ENCODE measurements at places on chromosomes 7 and 10.

DNA sequence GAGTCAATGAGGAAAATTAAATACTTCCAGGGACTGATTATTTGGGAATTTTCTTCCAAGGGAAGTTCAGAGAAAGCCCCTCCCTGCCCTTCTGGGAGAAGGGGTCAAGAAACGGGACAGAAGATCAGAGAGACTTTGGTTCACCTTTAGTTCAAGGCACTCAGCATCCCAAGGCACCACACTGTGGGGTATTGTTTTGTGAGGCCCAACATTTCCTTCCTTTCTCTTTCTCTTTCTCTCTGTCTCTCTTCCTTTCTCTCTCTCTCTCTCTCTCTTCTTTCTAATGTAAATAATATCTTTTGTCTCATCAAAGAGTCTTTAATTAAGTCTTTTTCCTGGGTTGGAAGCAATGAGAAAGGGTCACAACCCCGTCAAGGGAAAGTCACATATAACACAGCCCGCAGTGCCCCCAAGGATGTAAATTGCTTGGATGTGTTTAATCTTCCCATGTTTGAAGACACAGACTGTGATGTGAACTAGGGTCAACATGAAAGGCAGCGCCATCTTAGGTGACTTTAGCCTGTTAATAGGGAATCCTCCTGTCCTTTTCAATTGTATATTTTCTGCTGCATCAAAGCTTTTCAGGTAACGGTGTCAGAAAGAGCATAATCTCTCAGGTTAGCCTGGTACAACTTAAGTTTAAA is 983.3 kb upstream of the C7orf33 start:
- DNase-seq, result no peak

GRCh38 chr7:6268023-6268900 is 4.2 kb downstream of the CYTH3 start:
- no peak for DNase-seq

DNA sequence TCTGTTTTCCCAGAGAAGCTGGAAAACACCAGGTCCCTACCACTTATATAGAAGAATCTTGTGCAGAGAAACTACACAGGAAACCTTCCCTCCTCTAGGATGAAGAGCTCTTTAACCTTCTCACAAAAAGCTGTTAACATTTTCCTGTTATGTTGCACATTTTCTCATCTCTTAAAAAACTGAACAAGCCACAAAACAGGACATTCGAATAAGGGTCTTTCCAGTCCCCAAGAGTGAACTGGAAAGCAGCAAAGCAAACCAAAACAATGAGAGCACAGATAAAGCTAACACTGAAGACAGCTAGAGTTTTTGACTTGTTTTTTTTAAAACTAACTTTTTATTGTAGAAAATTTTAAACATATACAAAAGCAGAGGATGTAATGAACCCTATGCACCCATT is 82.7 kb downstream of the RNF216 start:
- no peak for DNase-seq

DNA sequence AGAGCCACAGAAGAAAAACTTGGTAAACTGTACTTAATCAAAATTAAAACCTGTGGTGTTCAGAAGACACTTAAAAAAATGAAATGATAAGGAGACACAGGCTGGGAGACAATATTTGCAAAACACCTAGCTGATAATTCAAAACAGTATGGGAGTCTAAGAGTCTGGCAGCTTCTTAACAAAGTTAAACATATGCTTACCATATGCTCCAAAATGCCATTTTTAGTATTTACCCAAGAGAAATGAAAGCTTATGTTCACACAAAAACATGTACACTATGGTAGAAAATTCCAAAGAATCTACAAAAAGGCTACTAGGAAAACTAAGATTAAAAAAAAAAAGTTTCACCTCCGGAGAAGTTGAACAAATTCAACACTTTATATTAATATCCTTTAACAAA is 48.6 kb downstream of the ITGB1 start:
- DNase-seq, result no peak

DNA sequence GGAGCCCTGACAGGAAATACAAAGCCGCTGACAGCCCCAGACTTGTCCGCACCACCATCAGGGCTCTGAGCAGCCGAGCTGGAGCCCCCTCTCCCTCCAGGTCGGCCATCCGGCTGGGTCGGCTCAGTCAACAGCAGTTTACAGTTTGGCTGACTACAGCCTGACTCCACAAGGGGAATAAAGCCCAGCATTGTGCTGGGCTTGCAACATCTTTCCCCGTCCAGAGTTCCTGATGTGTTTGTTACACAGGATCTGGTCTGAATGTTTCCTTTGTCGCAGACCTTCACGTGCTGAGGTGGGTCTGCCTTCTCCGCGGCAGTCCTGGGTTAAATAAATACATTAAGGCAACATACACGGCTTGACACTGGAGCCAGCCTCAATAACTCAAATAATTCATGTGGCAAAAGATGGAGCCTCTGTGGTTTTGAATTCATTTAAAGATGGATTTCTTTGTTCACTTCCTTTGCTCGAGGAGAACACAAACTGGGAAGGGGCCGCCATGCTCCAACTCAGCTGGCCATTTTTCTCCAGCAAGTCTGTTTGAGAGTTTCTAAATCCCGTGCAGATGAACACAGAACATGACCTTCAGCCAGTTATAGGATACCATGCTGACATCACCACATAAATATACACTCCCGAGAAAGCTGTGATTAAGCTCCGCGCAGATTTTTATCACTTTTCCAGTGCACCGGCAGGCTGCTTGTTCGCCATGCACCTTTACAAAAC is 192.1 kb downstream of the WDR11 start:
- DNase-seq, result no peak

DNA sequence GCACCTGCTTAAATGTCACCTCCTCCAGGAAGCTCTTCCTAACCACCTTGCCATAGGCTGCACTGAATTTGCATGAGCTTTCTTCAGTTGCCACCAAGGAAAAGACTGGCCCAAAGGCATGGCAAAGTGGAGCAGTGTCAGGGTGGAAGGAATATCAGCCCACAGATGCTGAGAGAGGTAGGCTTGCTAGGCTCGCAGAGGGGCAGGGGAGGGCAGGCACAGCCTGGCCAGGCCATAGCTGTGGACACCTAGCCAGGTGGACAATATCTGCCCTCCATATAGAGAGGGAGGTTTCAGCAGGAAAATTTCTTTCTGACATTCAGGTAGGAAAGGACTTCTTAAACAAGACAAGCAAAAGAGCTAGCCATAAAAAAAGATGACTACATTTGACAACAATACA is 166.3 kb downstream of the GRID1 start:
- no peak for DNase-seq

- DNase-seq, result no peak
Observed at GRCh38 chr7:96663457-96663856, 46.2 kb downstream of the SEM1 start.

- no peak for DNase-seq
Observed at GRCh38 chr7:11726794-11727155, 105.2 kb downstream of the THSD7A start.

DNA sequence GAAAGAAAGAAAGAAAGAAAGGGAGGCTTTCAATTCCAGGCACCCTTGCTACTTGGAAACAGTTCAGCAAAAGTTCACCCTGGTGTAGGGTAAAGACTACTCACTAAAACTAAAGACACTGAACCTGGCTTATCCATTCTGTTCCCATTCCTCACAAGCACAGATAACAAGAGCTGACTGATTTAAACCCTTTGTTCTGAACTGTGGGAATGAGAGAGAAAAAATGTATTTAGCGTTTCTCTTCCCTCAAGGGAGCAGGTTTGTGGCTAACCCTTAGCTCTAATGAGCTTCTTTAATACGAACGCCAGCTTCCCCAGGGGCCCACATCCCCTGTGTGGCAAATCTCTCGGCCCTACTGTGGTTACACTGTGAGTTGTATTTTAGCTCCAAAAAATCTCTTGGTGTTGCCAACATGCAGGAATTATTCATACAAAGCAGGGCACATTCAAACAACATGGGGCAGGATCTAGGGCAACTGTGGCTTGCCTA is 23.3 kb downstream of the PRTFDC1 start:
- no peak for DNase-seq

- DNase-seq, result no peak
Observed at GRCh38 chr10:70908406-70909296, 20.3 kb upstream of the PCBD1 start.

DNA sequence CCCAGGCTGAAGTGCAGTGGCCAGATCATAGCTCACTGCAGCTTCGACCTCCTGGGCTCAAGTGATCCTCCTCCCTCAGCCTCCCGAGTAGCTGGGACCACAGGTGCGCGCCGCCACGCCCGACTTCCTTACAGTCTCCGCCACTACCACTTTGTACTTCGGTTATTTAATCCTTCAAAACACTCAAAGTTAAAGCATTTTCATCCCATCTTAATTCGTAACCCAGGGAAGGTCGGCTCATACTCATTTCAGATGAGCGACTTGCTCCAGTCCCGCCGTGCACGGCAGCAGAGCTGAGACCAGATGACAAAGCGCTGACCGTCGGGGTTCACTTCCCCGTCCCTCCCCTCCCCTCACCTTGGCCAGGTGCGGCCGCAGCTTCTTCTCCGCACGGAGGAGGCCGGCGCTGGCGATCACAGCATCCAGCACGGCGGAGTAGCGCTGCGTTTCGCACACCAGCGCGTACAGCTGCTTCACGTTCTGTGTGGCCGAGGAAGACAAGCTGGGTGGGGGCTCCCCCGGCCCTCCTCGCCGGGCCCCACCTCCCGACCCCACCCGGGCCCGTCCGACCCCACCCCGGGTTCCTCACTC is 457 bp downstream of the NSUN5 start:
- no peak for DNase-seq

DNA sequence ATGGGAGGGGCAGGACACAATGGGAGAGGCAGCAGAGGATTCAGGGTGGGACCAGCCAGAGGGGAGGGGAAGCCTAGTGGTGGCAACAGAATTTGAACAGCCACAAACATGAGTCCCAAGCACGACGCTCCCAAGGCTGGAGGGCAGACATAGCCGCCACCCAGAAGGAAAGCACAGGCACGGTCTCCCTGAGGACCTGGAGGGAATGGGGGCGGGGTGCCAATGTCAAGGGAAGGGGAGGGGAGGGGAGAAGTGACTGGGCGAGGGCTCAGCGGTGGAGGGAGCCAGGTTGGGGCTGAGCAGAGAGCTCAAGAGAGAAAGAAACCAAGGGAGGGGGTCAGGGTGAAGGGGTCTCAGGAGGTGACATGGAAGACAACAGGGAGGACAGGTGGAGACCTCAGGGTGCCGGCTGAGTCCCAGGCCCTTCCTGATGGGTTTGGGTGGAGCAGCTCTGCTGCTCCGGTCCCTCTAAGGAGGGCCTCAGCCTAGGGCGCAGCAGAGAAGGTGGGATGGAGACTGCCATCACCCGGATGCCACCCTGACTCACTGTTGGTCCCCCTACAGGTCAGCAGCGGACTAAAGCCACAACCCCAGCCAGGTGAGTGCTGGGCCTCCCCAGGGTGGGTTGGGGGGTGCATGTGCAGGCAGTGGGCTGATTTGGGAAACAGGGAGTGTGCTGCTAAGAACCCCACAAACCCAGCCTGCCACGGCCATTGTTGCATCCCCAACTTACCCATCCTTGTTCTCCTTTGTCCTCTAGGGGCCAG is 24.2 kb downstream of the PILRA start:
- DNase-seq, result no peak

GRCh38 chr10:112843623-112844022 is 106.4 kb upstream of the TCF7L2 start:
- DNase-seq, result no peak

DNA sequence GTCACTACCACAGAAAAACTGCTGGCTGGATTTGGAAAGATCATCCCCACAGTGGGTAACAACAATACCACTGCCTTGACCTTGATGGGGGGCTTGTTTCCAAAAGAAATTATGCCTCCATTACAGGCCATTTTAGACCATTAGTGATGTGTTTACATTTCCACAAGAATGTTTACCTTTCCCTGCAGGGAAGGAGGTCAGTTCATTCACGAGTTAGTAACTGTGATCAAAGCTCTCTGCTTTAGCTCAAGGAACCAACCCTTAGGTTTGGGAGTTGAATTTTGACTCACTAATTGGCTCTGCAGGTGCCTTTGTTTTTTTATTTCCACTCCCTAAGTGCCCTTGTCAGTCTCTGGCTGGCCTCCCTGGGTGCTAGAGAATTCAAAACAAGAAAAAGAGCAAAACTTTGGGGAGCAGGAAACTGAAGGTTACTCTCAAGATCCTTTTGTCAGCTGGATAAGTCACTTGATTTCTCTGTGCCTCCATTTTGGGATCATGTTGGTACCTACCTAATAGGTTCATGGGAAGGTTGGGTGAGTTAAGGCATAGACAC is 41.1 kb upstream of the NUPR2 start:
- no peak for DNase-seq

DNA sequence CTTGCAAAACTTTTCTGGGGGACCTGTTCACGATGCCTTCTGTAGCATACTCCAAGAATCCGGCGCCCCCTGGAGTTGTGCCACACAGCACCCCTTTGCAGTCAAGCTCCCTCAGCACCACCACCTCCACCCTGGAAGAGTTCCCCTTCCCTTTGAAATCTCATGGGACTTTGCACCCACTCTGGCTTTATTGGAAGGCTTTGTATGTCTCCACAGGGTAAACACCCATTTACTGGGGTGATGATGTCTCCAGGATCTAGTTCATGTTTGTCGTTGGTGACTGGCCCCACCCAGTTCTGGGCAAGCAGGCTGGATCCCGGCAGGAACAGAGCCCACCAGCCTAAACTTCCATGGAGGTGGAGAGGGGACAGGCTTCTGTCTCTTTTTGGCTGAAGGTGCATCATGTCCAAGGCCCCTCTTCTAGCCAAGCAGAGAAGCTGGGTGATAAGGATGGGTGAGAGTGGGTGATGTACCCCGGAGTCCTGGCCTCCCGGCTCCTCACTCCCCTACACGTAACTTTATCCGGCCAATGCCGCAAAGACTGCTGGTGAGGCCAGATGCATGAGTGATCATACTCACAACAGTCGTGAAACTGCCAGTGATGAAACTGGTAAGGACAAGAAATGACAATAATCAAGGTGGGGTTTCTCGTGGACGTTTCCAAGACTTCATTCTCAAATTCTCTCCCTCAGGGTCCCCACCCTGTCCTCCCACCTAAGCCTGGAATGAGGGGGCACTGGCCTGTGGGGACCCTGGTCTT is 695 bp upstream of the CLDN4 start:
- no peak for DNase-seq

GRCh38 chr10:47164800-47165128 is 135.2 kb upstream of the GDF10 start:
- no peak for DNase-seq

DNA sequence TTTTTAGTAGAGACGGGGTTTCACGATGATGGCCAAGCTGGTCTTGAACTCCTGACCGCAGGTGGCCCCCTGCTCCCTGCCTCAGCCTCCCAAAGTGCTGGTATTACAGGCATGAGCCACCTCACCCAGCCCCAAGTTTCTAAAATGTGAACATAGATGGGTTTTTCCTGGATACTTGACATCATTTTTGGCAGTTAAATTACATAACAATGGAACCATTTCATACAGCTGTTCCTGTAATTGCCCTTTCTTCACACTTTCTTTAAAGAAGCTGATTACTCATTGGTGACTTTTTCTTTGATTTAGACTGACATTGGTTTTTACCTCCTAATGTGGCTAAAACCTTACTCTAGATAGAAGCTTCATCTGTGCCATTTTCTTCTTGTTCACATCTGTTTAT is 5.9 kb downstream of the ZKSCAN1 start:
- DNase-seq, result no peak

DNA sequence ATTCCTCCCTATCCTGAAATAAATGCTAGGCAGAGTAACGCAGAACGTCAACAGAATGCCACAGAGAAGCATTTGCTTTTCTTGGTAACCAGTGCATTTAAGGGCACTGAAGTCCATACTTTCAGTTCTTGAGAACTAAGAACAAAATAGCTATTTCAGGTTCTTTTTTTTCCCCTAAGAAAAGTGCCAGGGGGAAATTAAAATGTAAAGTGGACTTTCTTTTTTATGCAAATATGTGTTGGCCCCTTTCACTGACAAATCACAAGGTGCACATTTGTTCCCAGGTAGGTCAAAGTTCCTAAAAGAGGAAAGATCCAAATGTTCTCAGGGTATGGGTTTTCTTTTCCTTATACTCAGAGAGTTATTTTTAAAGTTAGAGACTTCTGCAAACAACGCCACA is 151.5 kb downstream of the HPSE2 start:
- no peak for DNase-seq
